ENCODE measurements at places on chromosomes 5 and 9. TPM values are rescaled to one million over a fixed set of nuclear protein-coding genes. Genes with fewer than 3 reads are reported as not detected.

The SEMA4D gene
- 317 TPM for total RNA-seq

The HTR4 gene
- total RNA-seq: not detected

The OMD gene
- not detected for total RNA-seq

The PRDM12 gene
- 0.14 TPM for total RNA-seq

The CCNJL gene
- not detected for total RNA-seq

The PCDHGB7 gene
- not detected for total RNA-seq

The N4BP3 gene
- 33.2 TPM for total RNA-seq

All from activated CD8-positive, alpha-beta T cell treated with anti-CD3 and anti-CD28 coated beads for 36 hours (primary cell).